ENCODE measurements at places on chromosomes 4 and X.

DNA sequence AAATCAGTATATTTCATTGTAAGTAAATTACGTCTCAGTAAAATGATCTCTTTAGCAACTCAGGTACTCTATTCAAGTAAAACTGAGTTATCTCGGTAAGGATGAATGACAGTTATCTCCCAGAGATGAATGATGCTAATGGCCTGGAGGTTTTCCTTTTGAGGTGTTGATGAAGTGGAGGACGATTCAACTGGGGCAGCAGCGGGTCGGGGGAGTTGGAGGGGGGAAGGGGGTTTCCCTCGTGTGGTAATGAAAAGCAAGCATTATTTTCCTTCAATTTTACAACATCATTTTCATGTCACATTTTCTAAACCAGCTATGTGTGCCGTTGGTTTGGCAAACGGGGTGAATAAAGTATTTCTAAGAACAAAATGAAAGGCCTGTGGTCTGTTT is 92.4 kb upstream of the ATXN3L start:
- peak; percentile 16 for DNase-seq

DNA sequence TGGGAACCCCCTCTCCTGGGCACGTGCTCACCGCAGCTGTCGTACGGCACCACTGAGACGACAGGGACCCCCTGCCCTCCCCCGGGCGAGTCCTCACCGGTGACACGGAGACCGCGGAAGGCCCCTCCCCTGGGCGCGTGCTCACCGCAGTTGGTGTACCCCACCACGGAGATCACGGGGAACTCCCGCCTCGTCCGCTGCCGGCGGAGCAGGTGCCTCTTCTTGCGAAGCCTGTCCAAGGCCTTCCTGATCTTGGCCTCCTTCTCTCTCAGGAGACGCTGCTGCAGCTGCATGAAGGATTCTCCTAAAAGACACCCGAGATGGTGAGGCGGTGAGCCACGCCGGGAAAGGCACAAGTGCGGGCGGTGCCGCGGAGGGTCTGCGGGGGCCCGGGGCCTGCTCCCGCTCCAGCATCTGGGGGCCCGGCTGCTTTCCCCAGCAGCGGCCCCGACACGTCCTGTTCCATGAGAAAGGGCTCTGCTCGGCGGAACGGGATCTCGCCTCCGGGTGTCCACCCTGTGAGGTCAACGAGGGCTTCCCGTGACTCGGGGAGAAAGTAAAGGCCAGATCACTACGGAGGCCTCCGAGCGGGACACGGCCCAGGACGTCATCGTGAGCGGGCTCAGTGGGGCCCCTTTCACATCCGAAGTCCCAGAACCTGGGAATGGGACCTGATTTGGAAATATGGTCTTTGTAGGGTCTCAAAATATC is 5.8 kb downstream of the GTPBP6 start:
- DNase-seq = no peak

DNA sequence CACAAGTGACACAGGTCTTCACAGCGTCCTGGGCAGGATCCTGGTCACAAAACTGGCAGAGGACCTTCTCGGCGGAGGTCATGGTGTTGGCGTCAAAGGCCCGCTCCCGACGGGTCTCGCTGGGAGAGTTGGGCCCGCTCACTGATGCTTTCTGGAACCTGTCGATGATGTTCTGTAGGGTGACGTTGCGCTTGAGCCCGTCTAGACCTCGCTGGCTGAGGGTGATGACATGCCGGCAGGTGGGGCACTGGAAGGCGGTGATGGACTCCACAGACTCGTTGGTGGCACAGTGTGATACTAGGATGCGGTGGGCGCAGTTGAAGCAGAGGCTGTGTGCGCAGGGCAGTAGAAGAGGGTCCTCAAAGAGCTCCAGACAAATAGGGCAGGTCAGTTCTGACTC is 53.2 kb downstream of the MID1 start:
- no peak for DNase-seq

GRCh38 chrX:24493740-24494581 is 28.9 kb downstream of the PDK3 start:
- peak; percentile 20 for DNase-seq

GRCh38 chr4:122826553-122827257 is at the start of gene FGF2:
FGF2 (plus strand) TSS chr4:122826831; CDS start chr4:122827175, 344 bp downstream.
- peak; percentile 82 for DNase-seq

- DNase-seq = no peak
Observed at GRCh38 chr4:30948653-30949052, 228.5 kb downstream of the PCDH7 start.

- DNase-seq = no peak
Observed at GRCh38 chr4:84733343-84734033, 150.6 kb downstream of the CDS1 start.

DNA sequence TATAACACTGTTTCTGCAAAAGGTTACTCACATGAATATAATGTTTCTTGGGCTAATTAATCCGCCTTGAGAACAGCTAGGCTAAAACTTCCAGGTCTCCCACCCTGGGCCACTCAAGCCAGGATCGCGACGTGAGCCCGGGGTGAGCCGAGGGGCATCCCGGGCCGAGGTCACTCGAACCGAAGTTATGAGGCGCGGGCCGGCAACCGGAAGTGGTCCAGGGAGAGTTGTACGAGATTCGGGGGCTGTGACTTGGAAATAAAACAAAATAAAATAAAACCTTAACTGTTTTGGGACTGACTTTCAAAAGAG is 317 bp downstream of the CMC4 start:
- peak; percentile 33 for DNase-seq

DNA sequence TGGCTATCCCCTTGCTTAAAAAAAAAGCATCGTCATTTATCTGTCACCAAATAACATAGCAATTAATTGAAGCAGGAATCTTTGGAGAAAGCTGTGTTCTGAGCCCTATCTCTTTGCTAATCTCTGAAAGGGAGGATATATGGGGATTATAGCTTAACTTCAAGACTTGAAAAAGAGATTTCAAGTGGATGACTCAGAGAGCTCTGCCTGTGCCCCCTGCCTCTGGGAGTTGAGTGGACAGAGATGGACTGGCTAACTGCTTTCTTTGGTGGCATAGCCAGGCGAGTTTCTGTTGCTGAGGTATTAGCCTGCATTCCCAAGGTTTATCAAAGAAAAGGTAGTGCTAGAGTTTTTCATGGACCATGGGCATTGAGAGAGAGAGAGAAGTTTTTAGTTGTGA is 91.6 kb downstream of the DDIT4L start:
- no peak for DNase-seq

DNA sequence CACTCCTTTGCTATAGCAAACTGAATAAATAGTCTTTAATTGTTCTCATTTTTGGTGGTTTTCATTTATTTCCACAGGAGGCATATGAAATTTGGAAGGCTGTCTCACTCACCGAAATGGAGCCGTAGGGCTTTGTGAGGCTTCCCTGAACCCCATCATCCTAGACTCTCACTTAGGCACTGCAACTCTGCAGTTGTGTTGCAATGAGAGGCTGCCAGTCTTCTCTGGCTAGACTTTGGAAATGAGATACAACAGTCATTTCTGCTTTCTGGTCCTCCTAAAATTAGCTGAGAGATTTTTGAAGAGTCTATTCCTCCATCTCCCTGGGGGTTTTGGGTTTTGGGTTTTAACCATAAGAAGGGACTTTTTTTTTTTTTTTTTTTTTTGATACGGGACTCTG is 146.5 kb downstream of the SH3BGRL start:
- no peak for DNase-seq

- DNase-seq = no peak
Observed at GRCh38 chrX:20743046-20743445, 476.3 kb upstream of the RPS6KA3 start.

DNA sequence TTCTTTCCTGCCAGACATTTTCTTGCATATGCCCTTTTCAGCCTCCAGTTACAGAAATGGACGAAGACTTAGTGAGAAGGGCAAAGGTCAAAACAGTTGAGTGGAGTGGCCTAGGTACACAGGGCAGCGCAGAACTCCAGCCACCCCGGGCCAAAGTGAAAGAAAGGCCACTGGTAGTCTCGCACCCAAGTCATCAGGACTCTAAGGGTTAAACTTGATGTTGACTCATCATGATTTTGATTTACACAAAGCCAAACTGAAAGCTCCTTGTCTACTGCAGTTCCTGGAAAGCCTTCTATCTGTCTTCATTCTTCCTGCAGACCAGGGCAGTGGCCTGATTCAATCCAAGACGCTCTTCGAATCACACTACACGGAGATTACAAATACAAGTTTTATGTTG is 2.6 kb upstream of the IL13RA1 start:
- no peak for DNase-seq

- no peak for DNase-seq
Observed at GRCh38 chr4:74322301-74322700, 14.0 kb downstream of the EPGN start.

GRCh38 chr4:89998469-89999011 is 103.9 kb downstream of the MMRN1 start:
- DNase-seq = peak; percentile 8

DNA sequence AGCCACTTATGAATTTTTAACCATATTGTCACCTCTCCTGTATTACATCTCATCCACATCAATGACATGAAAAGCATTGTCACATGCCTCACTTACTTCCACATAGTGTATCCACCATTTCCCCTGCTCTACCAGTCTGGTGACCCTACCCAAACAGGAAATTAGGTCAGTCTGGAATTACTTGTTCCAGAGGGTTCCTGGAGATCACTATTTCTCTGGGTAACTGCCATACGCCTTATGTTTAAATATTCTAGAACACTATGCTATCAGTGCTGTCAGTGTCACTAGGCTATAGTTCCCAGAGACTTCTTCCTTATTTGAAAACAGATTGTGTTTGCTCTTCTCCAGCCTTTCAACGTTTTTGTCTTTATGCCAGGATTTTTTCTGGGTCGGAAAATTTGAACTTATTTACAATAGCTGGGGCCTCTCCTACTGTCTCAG is 15.0 kb downstream of the SRPX2 start:
- DNase-seq = no peak

DNA sequence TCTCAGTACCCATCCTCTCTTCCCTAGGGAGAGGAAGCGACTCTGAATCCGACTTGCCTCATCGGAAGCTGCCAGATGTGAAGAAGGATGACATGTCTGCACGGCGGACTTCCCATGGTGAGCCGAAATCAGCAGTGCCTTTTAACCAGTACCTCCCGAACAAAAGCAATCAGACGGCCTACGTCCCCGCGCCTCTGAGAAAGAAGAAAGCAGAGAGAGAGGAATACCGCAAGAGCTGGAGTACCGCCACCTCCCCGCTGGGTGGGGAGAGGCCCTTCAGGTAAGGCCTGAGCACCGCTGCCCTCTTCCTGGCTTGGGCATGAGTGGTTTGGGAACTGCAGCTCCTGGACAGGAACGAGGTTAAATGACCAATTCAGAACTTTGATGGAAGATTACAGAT is 81.2 kb downstream of the LIMCH1 start:
- peak; percentile 53 for DNase-seq

GRCh38 chr4:147578051-147578476 is 39.1 kb upstream of the TMEM184C start:
- DNase-seq = peak; percentile 58

DNA sequence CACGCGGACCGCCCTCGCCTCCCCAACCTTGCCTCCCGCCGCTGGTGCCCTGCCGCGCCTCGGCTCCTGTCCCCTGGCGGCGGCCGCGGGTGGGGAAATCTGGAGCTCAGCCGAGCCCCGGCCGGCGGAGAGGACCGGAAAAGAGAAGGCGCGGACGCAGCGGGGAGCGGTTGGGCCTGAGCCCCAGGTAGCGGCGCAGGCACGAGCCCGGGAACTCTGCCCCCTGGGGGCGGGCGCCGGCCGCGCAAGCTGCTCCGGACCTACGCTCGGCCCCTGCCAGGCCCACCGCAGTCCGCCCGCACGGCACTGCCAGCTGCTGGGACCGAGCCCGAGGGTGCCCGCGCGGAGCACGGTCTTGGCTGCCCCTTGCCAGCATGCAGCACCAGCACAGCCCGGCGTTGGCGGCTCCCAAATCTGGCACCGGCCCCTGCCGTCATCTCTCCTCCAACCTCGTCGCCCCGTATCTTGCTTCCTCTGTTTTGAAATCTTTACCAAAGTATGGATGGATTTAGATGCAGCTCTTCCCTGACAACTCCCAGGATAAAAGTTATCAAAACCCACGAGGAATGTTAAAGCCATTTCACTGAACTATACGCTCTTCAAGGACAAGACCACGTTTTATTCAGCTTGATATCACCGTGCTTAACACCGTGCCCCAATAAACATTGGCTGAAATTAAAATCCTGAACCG is at the start of gene PRSS12:
Gene PRSS12, minus strand, starts transcription at position 161 of the 691 bp plus-strand sequence. CDS start 283 bp downstream, outside the sequence.
- DNase-seq = peak; percentile 89

GRCh38 chr4:163263606-163264005 is 68.8 kb downstream of the NPY1R start:
- peak; percentile 29 for DNase-seq

- DNase-seq = no peak
Observed at GRCh38 chrX:55524487-55524886, 34.8 kb upstream of the USP51 start.

DNA sequence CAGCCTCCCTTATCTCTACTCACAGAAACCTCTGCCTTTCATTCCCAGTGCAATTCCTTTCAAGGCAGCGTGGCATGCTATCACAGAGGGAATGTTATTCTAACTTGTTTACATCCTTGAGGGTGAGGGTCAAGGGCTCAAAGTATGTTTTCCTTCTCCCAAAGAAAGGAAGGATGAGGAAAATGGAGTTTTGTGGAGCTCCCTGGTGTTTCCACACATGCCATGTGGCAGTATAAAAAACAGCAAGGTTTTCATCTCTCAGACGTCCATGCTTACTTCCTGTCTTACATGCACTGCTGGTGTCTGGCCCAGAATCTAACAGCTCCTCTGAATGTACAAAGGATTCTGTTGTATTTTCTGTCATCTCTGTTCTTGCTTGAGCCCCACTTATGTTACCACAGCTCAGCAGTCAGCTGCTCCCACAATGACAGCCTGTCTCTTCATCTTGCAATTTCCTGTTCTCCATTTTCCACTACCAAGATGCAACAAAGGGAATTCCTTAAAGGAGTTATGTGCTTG is 128.0 kb downstream of the SNCA start:
- DNase-seq = no peak

GRCh38 chr4:118173956-118174725 is 139.9 kb downstream of the NDST3 start:
- DNase-seq = no peak

DNA sequence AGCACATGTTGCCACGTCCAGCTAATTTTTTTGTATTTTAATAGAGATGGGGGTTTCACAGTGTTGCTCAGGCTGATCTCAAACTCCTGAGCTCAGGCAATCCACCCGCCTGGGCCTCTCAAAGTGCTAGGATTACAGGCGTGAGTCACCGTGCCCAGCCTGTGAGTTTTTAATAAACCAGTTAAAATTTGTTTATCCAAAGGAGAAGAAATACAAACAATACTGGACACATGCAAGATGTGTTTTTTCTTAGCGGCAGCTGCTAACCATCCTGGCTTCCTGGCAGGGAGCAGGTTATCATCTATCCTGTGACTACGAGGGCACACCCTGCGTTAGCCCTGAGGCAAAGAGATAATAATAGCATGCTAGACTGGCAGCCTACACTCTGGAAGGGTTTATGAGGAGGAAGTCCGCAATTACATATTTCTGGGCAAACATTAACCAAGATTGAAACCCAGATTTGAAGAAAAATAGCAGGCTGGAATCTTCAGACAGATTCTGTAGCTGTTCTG is 191.4 kb downstream of the SPRY1 start:
- no peak for DNase-seq

- DNase-seq = no peak
Observed at GRCh38 chrX:46444011-46444410, 101.2 kb downstream of the ZNF674 start.
